ENCODE measurements at places on chromosomes 5 and 9.
A peak's percentile ranks its signal among the peaks of the same experiment; 100 is the strongest.

- no peak for DNase-seq
These were observed 58.0 kb downstream of the SLC22A5 start for GRCh38 chr5:132427281-132428146.

GRCh38 chr9:81375187-81376100 lies 313.9 kb downstream of the TLE1 start:
- no peak for DNase-seq

GRCh38 chr5:30900367-30900766 lies 293.1 kb upstream of the CDH6 start:
- no peak for DNase-seq

DNA sequence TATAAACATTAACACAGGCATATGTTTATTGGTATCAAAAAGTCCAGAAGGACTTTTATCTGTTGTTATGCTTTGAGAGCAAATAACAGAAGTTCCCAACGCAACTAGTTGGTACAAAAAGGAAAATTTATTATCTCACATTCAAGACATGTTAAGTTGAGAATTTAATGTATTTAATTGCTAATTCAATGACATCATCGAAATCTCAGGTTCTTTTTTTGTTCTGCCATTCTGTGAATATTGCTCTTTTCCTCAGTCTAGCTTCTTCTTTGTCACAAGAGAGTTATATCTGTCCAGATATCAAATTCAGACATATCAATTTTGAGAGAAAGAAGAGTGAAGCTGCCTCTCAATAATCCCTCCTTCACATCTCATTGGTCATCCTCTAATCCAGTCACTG lies 307.6 kb upstream of the PCSK5 start:
- no peak for DNase-seq

- no peak for DNase-seq
These were observed 25.5 kb downstream of the OTULINL start for GRCh38 chr5:14607104-14607503.

DNA sequence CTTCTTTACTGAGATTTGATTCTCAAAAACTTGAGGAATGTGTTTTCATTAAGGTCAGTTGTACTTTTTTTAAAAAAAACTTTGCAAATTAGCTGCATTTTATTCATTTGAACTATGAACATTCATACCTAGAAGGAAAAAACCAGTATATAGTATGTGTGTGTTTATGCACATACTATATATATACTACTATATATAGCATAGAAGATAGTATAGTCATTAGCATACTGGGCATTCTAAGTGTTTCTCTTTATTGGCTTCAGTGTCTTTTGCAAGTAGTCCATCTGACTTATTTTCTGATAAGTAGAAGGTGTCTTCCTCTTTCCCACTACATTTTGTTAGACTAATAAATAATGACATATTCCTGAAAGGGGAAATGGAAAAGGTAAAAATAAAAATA lies 33.0 kb downstream of the ELOVL7 start:
- DNase-seq: no peak

DNA sequence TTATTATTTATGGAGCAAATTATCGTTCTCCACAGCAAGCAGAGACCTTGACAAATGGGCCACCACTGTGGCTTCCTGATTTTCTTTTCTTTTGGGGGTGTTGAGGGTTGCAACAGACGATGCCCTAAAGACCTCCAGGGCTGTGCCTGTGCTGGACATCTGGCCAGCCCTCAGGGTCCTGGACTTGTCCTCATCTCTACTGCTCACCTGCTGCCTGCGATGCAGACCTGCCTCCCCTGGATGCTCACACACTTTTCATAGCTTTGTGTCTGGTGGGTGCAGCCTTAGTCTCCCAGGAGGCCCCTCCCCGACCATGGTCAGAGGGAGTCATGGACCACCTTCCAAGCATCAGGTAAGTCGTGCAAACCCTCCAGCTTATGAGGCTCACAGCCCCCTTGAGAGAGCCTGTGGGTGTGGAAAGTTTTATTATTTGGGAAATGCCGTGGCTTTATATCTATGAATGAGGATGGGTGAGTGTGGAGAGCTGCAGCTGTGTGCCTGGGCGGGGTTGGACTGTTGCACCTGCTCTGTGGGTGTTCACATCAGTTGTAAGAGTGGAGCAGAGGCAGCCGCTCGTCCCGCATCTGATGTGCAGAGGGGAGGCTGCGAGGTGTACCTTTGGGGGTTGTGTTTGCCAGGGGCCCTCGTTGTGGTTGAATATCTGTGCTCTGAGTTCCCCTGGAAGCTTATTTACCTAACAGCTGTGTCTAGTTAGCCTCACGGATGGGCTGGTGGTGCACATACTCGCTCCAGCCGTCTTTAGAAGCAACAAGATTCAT lies 126.3 kb upstream of the IRX4 start:
- no peak for DNase-seq

DNA sequence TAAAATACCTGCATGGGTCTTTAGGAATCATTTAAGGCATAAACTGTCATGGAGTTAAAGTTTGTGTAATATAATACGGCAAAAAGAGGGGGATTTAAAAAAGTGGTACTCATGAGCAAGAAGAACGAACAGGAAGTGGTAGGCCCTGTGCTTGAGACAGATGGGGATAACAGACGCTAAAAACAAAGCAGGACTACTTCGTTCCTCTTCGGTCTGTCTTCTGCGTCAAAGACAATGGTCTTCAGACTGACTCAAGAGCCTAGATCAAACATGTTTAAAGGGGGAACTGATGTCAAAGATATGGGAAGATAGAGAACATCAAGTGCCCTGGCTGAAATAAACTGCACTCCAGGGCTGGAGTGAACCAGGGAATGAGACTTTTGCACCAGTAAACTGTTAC lies 59.8 kb upstream of the RFX3 start:
- DNase-seq: no peak

DNA sequence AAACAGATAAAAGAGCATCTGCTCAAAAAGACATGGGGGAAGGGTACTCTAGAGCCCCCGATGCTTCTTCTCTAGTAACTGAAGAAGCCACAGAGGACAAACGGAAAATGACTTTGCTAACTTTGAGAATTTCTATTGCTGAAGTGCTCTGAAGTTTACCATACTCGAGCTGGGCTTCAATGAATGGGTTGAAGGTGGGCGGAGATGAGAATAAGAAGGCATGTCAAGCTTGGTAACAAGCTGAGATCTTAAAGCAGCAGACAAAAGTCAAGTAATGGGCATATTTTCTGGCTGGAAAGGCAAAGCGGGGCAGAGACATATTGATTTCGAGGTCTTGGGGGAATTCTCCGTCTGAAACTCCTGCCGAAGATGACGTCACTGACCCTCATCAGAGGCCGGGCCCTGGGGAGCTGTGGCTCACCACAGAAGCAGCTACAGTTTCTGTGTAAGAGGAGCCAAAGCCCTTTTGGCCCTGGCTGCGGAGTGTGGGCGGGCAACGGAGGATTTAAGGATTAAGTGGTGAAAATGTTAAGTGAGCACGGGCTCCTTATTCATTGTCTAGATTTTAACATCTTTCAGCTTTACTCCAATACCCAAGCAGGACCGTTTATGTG lies 115.8 kb upstream of the SLIT3 start:
- DNase-seq: peak; percentile 77

- no peak for DNase-seq
These were observed 399.3 kb downstream of the EBF1 start for GRCh38 chr5:158700231-158701006.

DNA sequence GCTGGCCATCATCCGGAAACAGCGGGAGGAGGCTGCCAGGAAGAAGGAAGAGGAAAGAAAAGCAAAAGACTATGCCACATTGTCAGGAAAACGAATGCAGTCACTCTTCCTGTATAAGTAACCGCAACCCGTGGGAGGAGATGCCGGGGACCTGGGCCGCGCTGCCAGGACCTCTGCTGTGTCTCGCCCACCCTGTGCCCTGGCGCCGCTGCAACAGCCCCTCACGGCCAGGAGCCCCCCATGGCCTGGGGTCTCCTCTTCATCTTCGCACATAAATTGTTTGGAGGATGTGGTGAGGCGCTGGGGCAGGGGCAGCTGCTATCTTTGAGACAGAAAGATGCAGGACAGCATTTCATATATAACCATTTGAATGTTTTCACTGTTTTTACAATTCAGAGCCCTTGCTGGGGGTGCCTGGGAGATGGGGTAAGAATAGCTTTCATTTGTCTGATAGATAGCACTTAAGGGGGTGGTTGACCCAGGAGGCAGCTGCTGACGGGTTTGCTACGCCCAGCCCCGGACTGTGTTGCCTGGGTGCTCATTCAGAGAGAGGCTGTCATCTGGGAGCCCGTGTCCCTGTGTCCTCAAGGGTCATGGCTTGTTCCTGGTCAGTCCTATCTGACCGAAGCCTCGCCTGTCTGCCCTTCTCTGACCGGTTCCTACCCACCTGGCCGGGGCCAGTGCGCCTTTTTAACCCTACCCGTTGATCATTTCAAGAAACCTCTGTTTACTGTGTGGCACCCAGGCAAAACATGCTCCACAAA lies 1067.7 kb upstream of the COX7C start:
- DNase-seq: no peak

DNA sequence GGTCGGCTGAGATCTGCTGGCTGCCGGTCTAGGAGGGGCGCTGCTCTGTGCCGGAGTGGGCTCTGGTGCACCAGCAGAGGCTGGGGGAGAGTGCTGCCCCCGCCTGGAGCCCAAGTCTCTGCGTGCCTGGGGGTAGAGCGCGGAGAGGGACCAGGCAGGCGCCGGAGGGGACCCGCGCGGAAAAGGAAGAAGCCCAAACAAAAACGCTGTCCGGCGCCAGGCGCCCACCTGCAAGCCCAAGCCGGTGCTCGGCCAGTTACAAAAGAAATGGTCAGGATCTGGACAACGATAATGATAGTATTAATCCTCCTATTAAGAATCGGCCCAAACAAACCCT lies 571 bp upstream of the S1PR3 start:
- DNase-seq: no peak

DNA sequence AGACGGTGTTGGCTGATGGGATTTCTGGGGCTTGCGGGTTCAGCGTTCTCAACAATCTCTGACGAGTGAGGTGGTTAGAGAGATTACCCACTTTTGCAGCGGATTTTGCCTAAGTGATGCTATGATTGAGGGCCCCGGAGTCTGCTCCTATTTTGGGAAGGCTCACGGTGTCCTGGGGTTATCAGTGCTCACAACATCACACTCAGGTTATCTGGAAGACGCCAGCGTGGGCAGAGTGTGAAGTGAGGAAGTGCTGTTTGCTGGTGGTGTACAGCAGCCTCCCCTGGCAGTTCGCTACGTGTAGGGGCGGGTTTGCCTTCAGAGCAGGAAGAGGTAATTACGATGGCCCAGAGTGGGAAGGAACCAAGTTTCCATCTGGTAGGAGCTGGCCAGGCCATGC lies 341.2 kb upstream of the IRX2 start:
- no peak for DNase-seq

GRCh38 chr5:14245132-14245925 lies 102.2 kb downstream of the TRIO start:
- no peak for DNase-seq

DNA sequence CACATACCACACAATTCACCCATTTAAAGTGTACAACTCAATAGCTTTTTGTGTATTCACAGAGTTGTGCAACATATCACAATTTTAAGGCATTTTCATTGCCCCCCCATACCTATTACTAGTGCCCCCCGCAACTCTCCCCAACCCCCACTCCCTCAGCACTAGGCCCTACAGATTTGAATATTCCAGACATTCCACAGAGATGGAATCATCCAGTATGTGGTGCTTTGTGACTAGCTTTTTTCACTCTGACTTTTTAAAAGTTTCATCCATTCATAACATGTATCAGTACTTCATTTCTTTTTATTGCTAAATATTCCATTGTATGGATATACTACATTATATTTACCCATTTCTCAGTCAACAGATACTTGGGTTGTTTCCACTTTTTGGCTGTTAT lies 102.9 kb upstream of the LRRTM2 start:
- peak; percentile 52 for DNase-seq

GRCh38 chr9:101601904-101602765 lies 7.4 kb upstream of the PPP3R2 start:
- DNase-seq: peak; percentile 74

- peak; percentile 64 for DNase-seq
These were observed 23.4 kb downstream of the CDK20 start for GRCh38 chr9:87950765-87951488.

- no peak for DNase-seq
These were observed 289.3 kb upstream of the TAS2R1 start for GRCh38 chr5:9919306-9920030.

DNA sequence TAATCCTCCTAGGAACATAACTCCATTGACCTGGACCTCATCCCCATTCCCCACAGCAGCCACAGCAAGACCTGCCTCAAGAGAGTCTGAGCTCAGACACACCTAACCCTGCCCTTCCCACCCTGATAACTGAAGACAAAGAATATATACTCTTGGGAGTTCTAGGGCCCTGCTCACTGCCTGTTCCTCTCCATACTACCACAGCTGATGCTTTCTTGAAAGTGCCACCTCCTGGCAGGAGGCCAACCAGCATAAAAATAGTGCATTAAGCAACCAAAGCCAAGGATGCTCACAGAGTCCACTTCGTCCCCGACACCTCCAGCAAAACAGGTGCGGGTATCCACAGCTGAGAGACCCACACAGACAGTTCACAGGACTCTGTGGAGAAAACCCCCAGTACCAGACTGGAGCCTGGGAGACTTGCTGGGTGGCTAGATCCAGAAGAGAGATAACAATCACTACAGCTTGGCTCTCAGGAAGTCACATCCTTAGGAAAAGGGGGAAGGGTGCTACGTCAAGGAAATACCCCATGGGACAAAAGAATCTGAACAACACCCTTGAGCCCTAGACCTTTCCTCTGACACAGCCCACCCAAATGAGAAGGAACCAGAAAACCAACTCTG lies 23.5 kb downstream of the FAM114A2 start:
- no peak for DNase-seq

DNA sequence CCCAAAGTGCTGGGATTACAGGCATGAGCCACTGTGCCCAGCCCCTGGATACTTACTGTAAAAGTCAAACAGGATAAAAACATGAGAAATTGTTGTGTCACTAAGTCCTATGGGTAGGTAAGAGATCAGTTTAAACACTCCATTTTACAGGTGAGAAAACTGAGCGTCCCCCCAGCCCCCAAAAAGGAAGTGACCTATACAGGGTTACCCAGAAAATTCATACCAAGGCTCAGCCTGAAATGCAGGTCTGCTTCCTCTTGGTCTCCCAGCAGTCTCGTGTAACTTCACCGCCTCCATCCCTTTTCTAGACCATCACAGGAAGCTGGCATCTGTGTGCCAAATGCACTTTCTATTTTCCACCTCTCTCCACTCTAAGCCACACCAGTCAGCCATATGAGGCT lies 57.2 kb downstream of the TMOD1 start:
- DNase-seq: no peak

All from ELR (cell line).